Stimulated activated CD8-positive, alpha-beta memory T cell treated with anti-CD3 and anti-CD28 coated beads, Interleukin-7, amount 100 ng/mL, for 1 hour (primary cell): ENCODE measurements at places on chromosomes 16 and 17.

DNA sequence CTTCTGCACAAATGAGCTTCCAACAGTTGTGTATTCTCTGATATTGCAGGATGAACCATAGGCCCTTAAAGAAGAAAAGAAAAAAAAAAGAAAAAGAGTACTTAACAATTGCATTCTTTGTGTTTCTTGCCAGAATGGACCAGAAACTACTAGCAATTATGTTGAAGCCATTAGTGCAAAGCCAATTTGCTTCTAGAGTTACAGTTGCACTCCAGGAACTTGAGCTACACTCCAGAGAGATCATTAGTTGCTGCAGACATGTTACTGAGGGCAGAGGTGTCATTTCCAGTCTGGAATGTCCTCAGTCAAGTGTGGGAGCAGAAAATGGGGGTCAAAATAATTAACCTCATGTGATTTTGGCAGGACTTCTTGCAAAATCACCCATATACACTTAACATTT is 85.6 kb upstream of the CCL2 start:
- DNase-seq: no peak

DNA sequence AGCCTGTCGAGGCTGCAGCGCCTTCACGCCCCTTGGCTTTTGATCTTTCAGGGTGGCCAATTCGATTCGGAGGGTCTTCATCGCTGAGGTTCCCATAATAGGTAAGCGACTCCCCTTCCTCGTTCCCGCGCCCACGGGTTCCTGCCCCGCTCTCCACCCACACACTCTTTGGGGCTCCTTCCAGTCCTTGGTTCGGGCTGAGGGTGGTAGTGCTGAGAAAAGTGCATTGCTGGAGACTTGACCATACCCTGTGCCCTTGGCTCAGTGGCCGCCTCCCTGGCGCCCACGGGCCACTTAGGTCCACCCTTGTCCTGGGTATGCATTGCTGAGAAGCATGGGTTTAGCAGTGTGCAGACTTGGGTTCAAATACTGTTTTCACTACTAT is 491 bp downstream of the POLR2C start:
- DNase-seq: no peak

DNA sequence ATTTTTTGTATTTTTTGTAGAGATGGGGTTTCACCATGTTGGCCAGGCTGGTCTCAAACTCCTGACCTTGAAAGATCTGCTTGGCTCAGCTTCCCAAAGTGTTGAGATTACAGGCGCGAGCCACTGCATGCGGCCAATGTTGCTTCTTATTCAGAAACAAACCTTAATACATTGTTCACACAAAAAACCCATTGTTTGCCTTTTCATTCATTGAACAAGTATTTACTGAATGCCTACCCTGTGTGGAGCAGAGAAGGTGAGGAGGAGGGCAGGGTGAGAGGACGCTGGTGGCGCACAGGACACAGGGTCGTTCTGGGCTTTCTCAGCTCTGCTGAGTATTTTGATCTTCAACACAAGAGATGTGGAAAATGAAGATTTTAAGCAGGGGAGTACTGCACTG is 8.0 kb upstream of the KRT23 start:
- no peak for DNase-seq

GRCh38 chr16:7271486-7271885 is 61.2 kb upstream of the RBFOX1 start:
- DNase-seq: no peak

- no peak for DNase-seq
These were observed 15.4 kb downstream of the ABCA10 start for GRCh38 chr17:69213059-69213813.
